ENCODE measurements at places on chromosomes 11 and 22.
A peak's percentile ranks its signal among the peaks of the same experiment; 100 is the strongest.

DNA sequence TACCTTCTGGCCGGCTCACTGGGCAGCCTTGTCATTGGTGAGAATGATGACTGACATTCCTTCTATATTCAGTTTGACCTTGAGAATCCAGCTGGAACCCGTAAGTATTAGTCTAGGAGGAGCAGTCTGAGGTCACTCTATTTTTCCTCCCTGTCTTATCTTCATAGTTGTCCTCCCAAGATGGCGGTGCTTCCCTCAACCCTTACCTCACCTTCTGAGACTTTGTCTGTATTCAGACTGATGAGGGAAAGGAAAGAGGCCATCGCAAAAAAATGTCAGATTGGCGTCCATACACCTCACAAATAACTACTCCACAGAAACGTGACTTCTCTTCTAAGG is 6.0 kb downstream of the KREMEN1 start:
- no peak for DNase-seq

DNA sequence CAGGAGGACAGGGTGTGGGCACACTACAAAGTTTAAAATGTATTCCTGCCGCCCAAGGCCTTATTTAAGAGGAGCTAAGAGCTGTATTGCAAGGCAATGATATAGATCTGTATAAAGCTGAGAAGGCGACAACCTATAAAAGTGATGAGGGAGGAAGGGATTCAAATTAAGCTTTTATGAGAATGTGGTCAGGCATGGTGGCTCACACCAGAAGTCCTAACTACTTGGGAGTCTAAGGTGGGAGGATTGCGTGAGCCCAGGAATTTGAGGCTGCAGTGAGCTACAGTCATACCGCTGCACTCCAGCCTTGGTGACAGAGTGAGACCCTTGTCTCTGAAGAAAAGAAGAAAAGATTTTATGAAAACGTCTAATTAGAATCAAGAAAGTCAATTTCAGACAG is 9.7 kb upstream of the GLB1L3 start:
- DNase-seq, result no peak

DNA sequence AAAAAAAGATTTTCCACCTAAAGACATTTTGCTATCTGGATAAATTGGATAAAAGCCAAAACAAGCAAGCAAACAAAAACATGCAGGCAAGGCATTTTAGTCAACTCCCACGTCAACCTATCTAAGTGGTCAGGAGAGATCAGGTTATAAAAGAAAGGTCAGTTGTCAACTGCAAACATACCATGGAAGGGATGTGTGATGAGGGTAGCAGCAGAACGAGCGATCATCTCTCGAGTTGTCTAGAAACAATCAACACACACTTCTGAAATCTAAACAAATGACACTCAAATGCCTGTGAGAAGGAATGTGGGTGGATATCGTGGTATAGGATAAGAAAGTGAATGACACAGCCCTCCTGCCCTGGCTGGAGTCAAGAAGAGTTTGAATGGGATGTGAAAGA is 10.9 kb downstream of the MTCH2 start:
- DNase-seq, result no peak

- no peak for DNase-seq
Measured at GRCh38 chr22:19289475-19290161, 1.9 kb downstream of the CLTCL1 start.

- no peak for DNase-seq
Measured at GRCh38 chr22:28802595-28803123, 2.3 kb upstream of the XBP1 start.

GRCh38 chr11:2534957-2535672 is 90.3 kb downstream of the KCNQ1 start:
- no peak for DNase-seq

- DNase-seq, result no peak
Measured at GRCh38 chr11:65555693-65556231, 2.4 kb downstream of the LTBP3 start.

- DNase-seq, result no peak
Measured at GRCh38 chr11:45794169-45794568, 10.8 kb upstream of the SLC35C1 start.

- no peak for DNase-seq
Measured at GRCh38 chr11:90700789-90701439, 478.1 kb upstream of the CHORDC1 start.

GRCh38 chr11:48141475-48142122 is 75.0 kb upstream of the OR4B1 start:
- no peak for DNase-seq

GRCh38 chr11:116871248-116871647 is 33.8 kb upstream of the APOA1 start:
- DNase-seq, result no peak

DNA sequence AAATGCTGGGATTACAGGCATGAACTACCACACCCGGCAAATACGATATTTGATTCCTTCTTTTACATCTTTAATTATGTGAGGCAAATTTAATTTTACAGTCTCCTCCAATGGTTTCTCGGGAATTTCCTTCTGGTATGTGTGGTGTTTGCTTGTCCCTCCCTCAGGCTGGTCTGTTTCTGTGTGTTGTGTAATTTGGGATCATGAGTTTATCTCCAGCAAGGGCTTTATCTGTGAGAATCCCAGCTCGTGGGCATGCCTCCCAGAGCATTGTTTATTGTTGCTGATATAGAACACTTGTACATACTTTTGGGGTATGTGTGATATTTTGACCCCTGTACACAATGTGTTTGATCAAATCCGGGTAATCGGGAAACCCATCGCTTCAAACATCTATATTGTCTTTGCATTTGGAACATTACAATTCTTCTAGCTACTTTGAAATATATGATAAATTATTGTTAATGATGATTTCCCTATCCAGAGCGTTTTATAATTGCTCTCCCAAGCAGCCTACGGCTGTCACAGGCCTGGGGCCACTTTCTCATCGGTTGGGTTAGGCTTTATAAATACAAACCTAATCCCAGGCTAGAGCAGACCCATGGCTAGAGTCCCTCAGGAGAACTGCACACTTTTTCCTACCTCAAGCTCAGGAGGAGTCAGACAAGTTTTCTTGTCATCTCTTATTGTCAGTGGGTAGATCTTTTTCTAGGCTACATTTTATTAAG is 15.0 kb upstream of the PRR5 start:
- DNase-seq, result no peak

GRCh38 chr11:3879967-3880542 is 24.6 kb downstream of the STIM1 start:
- DNase-seq, result no peak

DNA sequence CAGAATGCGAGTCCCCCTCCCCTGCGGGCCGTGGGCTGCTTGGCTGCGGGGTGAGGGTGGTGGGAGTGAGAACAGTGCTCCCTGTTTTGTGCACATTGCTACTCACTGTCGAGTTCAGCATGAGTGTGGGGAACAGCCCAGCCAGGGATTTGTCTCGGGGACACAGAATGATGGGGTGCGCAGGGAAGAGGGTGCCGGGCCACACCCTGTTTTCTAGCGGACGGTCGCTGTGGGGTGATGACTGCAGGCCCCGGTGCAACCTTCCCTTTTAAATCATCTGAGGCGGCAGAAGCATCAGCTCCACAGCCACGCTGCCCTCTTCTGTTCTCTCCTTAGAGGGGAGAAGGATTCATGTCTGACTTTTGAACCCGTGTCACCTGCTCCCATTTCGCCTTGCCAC is 1051.2 kb downstream of the TBC1D22A start:
- DNase-seq, result no peak

- DNase-seq, result no peak
Measured at GRCh38 chr22:46935506-46936377, 173.3 kb downstream of the TBC1D22A start.

DNA sequence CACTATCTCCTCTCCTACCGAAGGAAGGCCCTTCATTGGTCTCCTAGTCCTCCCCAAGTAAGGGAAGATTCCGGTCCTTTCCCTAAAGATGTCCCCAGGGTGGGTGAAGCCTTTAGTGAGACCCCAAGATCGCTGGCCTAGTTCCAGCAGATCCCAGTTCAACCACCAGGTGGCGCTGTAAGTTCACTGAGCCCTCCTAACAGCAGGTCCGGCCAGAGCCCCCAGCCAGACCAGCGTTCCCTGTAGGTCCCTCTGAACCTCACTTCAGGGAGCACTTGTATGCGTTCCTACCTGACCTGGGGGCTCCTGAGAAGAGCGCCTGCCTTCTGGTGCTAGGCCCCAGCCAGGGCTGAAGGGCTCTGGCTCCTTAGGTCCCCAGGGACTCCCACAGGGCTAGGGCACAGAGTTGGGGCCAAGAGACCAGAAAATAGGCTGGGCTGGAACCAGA is 38.1 kb downstream of the LMO1 start:
- DNase-seq, result peak; percentile 60

DNA sequence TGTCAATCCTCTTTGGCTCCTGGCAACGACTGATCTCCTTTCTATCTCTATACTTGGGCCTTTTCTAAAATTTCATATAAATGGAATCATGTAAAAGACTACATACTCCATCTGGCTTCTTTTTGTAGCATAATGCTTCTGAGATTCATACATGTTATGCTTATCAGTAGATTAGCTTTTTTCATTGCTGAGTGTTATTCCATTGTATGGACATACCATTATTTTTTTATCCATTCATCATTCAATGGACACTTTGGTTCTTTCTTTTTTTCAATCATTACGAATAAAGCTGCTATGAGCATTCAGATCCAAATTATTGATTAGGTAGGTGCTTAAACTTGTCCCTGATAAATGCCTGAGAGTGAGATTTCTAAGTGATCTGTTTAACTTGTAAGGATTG is 11.7 kb upstream of the ARL14EP start:
- no peak for DNase-seq

DNA sequence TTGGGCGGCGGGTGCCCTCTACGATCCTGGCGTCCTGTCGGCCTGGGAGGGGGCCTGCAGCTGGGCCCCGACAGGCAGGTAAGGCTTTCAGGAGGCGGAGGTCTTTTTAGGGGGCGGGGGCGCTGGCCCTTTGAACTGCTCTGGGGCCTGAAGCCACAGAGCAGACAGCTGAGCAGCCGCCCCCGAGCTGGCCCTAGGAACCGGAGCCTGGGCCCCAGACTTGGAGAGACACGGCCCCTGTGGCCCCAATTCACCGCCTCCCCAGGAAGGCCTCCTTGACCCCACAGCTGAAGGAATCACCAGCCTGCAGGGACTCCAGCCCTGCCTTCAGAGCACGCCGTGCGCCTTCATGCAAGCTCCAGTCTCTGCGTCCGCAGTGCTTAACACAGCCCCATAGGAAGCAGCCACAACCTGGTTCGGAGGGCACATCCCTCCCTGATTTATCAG is 618 bp upstream of the CERK start:
- DNase-seq, result no peak

GRCh38 chr11:37474889-37475288 is 876.9 kb upstream of the RAG2 start:
- peak; percentile 10 for DNase-seq

DNA sequence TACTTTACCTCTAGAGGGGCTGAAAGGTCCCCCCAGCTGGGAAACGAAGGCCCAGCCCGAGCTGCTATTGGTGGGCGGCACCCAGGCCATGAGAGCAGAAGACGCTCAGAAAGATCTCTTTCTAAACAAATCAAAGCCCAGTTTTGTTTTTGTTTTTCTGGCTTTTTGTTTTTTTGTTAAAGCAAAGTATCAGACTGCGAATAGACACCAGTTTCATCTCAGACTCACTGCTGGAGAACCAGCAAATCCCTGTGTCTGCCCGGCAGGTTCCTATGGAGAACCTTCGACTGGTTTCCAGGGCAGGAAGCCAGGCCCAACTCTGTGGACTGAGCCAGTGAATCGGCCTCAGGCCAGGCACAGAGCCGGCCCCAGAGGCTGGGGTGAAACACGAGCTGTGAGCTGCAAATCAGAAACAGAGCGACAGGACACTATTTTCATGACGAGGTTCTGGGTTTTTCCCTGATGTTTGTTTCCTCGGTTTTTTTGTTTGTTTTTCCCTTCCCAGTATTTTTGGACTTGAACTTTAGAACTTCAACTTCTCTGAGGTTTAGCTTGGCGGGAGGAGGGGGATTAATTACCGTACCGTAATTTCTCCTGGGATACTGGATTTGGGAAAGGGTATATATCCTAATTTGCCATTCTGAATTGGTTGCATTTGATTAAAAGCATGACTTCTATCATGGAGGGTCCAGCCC is 16.0 kb upstream of the B4GALNT4 start:
- DNase-seq, result no peak

DNA sequence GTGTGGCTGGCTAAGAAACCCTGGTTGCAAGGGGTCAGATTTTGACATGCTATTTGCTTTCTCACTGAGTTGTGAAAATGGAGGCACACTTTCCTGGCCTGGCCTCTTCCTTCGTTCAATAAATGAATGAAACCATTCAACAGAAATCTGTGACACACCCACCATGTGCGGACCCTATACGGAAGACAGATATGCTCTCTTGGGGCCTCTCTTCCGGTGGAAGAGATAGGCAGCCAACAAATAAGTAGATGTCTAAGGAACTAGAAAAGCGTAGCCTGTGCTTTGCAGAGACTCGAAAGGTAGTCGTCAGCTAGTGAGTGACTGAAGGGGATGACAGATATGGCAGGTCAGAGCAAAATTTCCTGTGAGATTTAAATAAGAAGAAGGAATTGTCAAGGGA is 5.3 kb downstream of the KCNQ1OT1 start:
- DNase-seq, result no peak

GRCh38 chr11:69004411-69005182 is 8.4 kb downstream of the MRGPRF start:
- no peak for DNase-seq

- no peak for DNase-seq
Measured at GRCh38 chr11:93844568-93844967, 5.8 kb downstream of the VSTM5 start.

- DNase-seq, result peak; percentile 52
Measured at GRCh38 chr22:39496131-39496838, 5.8 kb upstream of the MIEF1 start.

GRCh38 chr11:67357831-67358670 is 4.7 kb upstream of the POLD4 start:
- no peak for DNase-seq

DNA sequence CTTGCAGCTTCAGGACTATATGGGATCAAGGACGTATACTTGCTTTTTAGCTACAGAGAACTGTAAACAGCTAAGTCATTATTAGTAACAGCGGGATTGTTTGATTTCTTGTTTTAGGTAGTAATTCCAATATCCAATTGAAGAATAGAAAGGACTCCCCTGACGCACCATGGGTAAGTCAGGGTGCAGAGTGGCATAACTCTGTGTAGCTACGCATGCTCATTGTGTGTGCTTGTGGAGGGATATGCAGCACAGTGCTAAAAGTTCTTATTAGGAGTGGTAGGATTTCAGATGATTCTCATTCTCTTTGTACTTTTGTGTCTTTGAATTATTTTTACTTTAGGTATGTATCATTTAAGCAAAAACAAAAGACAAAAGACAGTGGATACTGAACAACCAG is 7.7 kb upstream of the PEX26 start:
- no peak for DNase-seq

DNA sequence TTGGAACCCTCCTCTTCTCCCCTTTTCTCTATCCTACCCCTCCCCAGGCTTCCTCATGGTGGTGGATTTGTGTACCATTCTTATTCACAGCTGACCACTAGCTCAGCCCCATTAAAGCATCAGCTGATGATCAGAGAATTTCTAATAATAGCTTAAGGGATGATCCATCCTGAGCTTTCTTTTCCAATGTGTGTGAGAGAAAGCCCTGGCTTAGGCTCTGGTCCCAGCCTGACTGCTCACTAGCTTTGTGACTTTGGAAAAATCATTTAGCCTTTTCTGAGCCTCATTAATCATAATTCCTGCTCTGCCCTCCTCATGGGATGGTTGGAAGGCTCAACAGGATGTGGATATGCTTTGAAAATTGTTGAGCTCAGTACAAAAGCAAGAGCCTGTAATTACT is 26.3 kb upstream of the CCDC90B start:
- peak; percentile 27 for DNase-seq
